ENCODE measurements at places on chromosomes 11 and 22.
A peak's percentile ranks its signal among the peaks of the same experiment; 100 is the strongest.

GRCh38 chr22:37672206-37672919 is 3.1 kb upstream of the LGALS1 start:
- DNase-seq, result no peak

- DNase-seq, result no peak
Measured at GRCh38 chr11:60371854-60372253, 6.5 kb upstream of the MS4A7 start.

- DNase-seq, result peak; percentile 74
Measured at GRCh38 chr22:19962246-19962908, 20.8 kb upstream of the TXNRD2 start.

GRCh38 chr11:63917692-63918506 is 935 bp upstream of the RCOR2 start:
- no peak for DNase-seq

DNA sequence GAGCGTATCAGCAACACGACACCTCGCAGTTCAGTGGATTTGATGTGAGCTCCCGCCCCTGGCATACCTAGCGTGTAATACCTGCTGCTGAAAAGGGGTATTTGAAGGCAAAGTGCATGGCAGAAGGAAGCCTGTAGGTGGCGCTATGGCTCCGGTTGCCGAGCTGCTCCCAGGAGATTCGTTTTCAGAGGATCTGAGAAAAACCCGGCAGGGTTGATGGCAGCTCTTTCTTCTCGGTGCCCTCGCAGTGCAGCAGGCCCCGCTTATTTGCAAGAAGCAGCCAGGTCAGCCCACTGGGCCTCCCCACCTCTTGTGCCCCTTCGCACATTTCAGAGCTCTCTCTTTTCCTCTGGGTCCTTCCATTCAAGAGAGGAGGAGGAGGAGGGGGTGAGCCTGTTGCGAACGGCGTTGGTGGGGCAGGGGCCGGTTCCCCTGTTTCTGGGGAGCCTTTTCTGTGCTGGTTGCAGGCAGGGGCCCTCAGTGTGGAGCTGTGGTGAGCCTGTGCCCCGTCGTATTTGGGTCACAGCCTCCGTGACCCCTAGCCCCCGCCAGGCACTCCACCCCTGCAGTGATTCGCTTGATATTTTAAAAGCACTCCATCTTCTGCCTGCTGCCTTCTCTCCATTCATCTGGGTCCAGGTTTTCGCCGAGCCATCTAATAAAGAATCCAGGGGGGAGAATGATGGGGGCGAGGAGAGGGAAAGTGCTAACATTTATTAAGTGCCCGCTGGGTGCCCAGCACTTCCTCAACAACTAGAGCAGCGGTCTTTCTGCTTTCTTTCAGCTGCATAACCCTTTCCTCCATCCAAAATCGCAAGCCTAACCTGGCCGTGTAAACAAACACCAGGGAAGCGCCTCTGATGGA is 85.3 kb upstream of the SYT13 start:
- peak; percentile 58 for DNase-seq

GRCh38 chr11:124954590-124954955 is 571 bp downstream of the CCDC15 start:
- no peak for DNase-seq

- DNase-seq, result no peak
Measured at GRCh38 chr22:35863432-35863831, 145.8 kb downstream of the APOL5 start.

- DNase-seq, result no peak
Measured at GRCh38 chr22:17664414-17665055, 26.0 kb downstream of the BCL2L13 start.

DNA sequence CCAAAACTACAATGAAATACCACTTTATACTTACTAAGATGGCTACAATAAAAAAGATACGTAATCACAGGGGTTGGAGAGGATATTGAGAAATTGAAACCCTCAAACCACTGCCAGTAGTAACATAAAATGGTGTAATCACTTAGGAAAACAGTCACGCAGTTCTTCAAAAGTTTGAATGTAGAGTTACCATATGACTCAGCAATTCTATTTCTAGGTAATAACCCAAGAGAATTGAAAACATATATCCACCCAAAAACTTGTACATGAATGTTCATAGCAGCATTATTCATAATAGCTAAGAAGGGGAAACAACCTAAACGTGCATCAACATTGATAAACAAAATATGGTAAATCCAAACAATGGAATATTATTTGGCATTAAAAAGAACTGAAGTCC is 24.4 kb upstream of the PSMA1 start:
- peak; percentile 74 for DNase-seq

DNA sequence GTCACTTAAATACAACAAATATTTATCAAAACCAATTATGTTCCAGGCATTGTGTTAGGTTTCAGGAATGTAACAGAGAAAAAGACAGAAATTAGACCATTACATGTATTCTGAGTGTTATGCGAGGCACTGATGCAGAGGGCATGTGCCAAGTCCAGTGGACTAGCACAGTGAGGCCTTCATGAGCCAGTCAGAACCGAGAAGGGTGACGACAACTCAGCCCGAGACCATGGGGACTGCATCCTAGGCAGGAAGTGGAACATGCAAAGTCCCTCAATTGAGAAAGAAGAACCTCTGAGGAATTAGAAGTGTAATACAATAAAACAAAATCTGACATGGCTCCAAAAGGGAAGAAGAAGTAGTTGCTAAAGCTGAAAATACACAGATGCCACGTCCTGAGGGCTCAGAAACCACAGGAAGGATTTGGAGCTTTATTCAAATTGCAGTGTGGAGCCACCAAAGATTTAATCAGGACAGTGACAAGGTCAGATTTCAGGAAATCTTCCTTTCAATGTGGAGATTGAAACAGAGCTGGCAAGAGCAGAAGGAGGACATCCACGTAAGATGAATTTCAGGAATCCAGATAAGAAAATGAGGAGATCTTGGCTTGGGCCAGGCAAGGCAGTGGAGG is 529.6 kb downstream of the NTM start:
- no peak for DNase-seq

DNA sequence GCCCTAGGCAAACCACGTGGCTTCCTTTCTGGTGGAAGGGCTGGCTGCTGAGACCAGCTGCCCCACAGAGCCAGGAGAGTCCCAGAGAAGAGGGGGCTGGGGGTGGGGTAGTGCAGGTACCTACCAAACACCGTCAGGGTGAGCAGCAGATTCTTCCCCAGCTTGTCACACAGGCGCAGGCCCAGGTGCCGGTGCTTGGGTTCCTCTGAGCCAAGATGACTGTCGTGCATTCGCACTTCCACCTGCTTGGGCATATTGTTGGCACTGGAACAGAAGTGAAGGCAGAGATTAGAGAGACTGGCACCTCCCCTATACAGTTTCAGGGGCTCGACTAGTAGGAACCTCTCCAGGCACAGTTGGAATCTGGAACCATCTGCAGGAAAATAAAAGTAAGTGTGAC is 102.1 kb downstream of the SLC1A2 start:
- no peak for DNase-seq

DNA sequence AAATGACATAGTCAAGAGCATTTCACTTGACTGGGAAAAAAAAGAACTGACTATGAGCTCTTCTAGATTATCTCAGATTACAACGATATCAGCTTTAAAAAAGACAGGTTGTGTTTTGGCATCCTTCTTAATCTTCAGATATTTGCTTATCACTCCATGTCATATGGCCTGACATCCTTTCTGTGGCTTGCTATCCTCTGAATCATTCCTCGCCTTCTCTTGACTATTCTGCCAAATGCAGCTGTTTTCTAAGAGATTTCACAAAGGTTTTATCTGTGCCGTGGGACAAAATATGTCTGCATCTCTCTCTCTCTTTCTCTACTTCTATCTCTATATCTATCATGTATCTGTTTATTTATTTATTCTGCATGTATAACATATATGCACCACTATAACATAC is 746.1 kb downstream of the CNTN5 start:
- DNase-seq, result no peak

- DNase-seq, result no peak
Measured at GRCh38 chr22:24205438-24206195, 24.3 kb downstream of the SUSD2 start.

DNA sequence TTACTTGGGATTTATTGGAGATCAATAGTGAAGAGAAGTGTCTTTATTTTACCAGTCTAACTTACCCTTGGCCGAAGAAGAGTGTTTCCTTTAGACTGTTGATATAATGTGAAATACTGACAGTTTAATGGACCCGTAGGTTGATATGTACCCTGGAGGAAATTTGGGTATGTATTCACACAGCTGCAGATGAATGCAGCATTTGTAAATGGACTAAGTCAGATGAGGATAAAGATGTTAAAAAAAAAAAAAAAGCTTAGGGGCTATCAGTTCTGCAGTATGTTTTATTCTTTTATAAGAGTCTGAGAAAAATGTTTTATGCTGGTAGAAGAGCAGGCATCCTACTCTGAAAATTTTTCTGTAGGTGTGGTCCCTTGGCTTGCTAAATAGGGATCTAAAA is 2.7 kb downstream of the REXO2 start:
- no peak for DNase-seq

GRCh38 chr11:15657264-15657663 is 542.5 kb downstream of the INSC start:
- DNase-seq, result no peak

GRCh38 chr22:49533886-49534285 is 293.8 kb downstream of the BRD1 start:
- no peak for DNase-seq

DNA sequence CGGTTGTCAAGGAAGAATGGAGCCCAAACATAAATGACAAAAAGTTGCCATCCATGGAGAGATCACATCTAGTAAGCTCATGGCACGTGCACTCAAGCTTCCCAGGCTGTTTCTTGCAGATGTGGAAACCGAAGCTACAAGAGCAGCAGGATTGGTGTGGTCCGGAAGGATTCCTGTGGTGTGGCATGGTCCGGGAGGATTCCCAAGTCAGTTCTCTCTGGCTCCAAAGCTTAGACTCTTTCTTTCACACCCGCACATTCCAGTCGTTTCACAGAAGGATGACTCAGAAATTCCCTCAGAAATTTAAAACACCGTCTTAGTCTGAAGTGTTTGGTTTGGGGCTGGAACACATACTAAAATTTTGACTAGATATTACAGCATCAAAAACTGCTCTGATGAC is 78.0 kb upstream of the DRD2 start:
- DNase-seq, result peak; percentile 90

DNA sequence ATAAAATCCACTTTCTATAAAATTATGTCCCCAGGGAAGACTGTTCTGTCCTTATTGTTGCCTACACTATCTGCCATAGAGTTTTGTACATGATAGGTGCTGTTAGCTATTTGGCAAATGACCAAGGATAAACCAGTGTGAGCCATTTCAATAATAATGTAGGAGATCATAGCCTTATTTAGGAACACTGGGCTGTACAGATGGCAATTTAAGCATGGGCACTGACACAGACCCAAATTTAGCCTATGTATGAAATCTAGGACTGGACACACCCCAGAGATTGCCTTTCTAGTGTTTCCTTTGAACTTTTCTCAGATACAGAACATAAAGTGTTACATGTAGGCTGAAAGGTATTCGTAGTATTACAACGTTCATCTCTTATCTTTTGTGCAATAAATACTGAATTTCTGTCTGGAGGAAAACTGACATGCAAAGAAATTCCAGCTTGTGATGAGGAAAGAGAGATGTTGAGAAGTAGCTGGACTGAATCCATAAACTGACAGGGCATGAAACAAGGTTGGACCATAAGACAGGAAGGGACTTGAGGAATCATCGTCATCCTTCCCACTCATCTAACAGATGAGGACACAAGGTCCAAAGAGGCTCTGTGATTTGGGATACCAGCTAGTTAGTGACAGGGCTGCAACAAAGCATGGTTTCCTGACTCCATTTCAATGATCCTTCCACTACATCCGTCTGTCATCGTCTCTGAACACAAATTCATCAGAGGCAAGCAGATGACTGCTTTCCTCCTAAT is 60.3 kb downstream of the TMPRSS5 start:
- no peak for DNase-seq

GRCh38 chr11:65477149-65477965 is 21.5 kb upstream of the MALAT1 start:
- DNase-seq, result peak; percentile 93

DNA sequence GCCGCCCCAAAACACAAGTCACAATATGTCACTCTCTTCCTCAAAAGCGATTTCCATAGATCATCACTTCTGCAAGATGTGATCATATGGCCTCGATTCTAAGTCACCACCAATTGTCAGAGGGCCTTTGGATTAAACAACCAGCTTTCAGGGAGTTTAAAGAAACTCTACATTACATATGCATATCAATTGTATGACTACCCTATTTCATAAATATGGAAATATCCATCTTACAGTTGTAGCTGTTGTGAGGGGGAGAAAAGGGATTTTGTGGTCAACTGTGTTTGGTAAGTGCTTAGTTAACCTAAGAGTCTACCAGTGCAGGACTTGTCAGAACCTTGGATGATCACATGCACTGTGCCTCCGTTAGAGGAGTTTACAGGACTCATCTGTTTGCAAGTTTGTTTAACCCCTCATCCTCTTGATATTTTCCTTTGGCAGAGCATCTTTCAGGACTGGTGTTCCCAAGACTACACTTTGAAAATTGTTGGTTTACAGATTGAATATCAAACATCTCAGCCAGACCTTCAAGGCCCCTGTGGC is 99.9 kb downstream of the CHST1 start:
- no peak for DNase-seq

DNA sequence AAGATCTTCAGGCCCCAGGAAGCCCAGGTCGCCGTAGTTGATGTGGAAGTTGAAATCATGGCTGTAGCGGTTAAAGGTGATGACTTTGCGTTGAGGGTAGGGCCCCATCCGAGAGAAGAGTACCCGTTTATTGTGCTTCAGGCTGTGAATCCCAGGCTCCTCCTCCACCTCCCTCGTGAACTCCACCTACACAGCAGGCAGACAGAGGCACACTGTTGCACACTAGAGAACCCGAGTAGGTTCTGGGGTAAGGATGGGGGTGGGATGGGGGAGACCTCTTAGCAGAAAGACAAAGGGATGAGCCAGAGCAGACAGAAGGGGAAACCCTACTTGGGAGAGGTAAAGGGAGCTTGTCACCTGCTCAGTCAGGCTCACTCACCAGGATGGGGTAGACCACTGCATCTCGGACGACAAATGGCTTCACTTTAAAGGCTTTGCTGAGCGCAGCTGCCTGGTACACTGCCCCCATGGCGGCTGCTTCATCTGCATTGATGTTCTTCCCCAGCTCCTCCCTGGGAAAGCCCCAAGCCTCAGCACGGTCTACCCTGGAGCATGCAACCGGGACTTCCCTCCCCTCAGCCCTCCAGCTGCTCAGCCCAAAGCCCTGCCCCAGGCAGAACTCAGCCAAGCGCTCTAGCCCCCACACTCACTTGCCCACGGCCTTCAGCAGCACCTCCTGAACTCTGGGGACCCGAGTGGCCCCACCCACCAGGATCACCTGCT is 5.4 kb downstream of the HYOU1 start:
- no peak for DNase-seq

DNA sequence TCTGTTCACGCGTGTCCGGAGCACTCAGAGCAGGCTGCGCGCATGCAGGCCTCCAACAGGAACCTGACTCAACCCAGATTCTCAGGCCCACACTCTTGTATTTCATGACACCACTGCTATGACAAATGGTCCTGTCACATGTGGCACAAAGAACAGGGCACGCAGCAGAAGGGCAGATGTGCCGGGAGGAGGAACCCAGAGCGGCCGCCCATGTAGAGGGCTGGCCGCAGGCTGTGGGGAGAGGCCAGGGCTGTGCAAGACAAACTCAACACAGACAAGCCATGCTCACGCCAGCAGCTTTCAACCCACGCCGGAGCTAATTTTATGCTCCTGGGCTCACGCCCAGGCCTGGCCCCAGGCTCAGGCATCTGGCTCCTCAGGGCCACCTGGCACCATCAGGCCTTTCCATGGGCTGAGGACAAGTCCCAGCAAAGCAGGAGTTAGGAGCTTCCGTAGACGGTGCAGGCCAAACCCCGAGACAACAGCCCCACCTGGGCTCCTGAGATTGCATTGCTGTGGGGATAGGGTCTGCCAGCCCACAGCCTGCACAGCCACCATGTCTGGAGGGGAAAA is 40.0 kb downstream of the DUSP8 start:
- peak; percentile 79 for DNase-seq
